ENCODE measurements at places on chromosomes 13 and 19. TPM values are rescaled to one million over a fixed set of nuclear protein-coding genes. Genes with fewer than 3 reads are reported as not detected.

The DPY19L3 gene
- 29.9 TPM for total RNA-seq

The ASPDH gene
- not detected for total RNA-seq

The KLHL26 gene
- total RNA-seq: 2.1 TPM

The ZNF460 gene
- 95.8 TPM for total RNA-seq

The WDR88 gene
- 0.10 TPM for total RNA-seq

The PTH2 gene
- not detected for total RNA-seq

The CRB3 gene
- 9.8 TPM for total RNA-seq

The ARHGAP33 gene
- 5.1 TPM for total RNA-seq

The DACH1 gene
- 8.5 TPM for total RNA-seq

The WDR62 gene
- 2.5 TPM for total RNA-seq

The PLA2G4C gene
- 5.9 TPM for total RNA-seq

The HIPK4 gene
- 0.10 TPM for total RNA-seq

The GPR12 gene
- total RNA-seq: 0.69 TPM

The NALCN gene
- total RNA-seq: 1.8 TPM

The KCNN1 gene
- total RNA-seq: 2.2 TPM

The ZNF726 gene
- 8.7 TPM for total RNA-seq

- DNase-seq: no peak
These were observed 62.4 kb downstream of the SERP2 start for GRCh38 chr13:44435919-44436510.

DNA sequence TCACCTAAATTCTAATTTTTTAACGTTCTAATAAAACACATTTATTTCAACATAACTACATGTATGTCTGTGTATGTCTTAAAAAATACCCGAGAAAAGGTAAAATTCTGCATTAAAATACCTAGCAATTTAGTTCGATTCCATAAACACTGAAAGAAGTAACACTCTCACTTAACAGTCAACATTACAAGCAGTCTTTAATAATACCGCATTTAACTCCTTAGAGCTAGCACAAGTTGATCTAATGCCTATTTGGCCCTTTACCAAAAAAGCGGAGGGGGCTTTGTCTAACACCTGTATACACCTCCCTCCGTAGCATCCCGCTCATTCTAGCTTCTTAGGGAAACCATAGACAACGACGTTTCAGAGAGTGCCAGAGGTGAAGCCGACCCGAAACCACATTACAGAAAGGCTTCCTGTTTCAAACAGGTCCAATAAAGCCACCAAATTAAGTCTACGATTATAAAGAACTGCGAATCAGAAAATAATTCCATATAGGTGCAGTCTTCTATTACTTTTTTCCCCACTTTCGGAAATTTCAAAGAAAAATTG is 1.2 kb downstream of the SPART start:
- peak; percentile 51 for DNase-seq

DNA sequence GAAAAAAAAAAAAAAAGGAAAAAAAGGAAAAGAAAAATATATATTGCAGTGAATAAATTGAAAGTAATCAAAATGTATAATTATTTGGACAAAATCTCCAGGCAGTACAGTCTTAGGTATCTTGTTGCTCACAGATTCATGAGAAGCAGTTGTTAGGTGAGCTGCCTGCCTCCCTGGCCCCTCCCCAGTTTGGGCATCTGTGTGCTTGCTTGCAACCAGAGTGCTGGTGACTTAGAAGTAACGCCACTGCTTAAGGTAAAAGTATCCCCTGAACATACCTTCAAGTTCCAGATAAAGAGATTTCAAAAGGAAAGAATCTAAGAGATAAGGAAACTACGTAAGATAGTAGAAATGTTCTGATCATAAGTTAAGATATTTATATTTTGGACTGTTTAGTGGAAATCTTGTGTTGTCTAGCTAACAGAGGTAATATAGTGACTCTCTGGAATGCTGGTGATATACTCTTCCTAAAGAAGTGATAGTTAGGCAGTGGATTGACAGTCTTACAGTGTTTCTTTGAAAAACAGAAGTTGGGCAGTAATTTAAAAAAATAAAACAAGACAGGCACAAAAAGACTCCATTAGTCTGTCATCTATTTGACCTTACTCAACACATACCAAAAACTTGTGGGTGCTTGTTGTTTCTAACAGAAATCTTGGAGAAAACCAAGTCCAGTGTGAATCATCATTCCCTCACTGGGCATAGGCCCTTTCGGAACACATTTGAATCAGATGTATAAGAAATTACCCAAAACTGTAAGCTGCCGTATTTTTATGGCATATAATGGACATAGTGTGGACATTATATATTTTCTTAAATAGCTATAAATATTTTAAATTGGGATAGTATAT is 38.3 kb upstream of the KCTD4 start:
- DNase-seq: no peak

DNA sequence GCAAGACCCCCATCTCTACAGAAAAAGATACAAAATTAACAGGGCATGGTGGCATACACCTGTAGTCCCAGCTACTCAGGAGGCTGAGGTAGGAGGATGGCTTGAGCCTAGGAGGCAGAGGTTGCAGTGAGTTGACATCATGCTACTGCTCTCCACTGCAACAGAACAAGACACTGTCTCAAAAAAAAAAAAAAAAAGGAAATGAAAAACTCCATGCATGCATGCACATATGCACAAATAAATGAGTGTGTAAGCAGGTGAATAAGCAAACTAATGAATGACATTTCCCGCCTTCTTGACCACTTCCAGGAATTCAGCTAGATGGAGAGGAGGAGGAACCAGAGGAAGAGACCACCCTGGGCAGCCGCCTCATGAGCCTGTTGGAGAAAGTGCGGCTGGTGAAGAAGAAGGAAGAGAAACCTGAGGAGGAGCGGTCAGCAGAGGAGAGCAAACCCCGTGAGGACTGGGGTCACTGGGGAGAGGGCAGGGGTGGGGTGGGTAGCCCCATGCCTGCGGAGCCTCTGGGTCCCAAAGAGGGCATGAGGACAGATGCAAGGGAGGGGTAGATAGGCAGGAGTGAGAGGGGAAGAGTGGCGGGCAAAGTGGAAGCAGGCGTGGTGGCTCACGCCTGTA is 58.8 kb downstream of the RYR1 start:
- no peak for DNase-seq

DNA sequence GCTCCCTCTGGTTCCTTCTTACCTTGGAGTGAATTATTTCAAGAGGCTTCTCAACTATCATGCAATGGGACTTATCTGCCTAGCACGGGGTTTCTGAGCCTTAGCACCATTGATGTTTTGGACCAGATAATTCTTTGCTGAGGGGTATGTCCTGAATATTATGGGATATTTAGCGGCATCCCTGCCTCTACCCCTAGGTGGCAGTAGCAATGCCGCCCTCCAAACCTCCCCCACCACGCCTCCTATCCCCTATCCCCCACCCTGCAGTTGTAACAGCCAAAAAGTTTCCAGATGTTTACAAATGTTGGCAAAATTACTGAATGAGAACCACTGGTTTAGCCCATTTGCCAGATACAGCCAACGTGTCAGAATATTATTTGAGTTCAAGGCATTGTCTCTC is 125.5 kb downstream of the POSTN start:
- no peak for DNase-seq

GRCh38 chr13:67880916-67881315 is 650.8 kb upstream of the PCDH9 start:
- no peak for DNase-seq

GRCh38 chr19:55537741-55538111 is 793 bp upstream of the SBK2 start:
- DNase-seq: peak; percentile 14

GRCh38 chr13:56659041-56659471 is 481.7 kb upstream of the PRR20A start:
- DNase-seq: no peak

- DNase-seq: no peak
These were observed 17.3 kb downstream of the ZFR2 start for GRCh38 chr19:3851254-3852176.

DNA sequence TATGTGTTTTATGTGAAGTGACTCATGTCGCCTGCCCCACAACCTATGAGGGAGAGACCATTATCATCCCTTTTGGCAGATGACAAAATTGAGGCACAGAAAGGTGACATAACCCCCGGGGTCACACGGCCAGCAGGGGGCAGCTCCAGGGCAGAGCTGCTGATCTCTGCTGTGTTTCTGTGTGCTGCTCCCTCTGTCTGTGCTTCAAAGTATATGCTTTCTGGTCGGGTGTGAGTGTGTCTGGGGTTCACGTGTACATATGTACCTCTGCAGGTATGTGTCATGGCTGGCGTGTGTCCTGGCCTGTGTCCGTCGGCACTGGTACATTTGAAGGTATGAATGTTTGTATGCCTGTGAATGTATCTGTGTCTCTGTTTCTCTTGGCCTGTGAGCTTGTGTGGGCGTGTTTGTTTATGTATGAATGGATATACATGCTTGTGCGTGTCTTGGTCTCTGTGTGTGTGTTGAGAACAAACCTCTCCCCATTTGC is 7.1 kb downstream of the LIPE start:
- no peak for DNase-seq

- no peak for DNase-seq
These were observed 42.7 kb upstream of the ZNF780A start for GRCh38 chr19:40133491-40133890.

GRCh38 chr13:54949735-54950134 is 1921.1 kb downstream of the OLFM4 start:
- DNase-seq: no peak

GRCh38 chr13:58238972-58239773 is 607.6 kb downstream of the PCDH17 start:
- no peak for DNase-seq

DNA sequence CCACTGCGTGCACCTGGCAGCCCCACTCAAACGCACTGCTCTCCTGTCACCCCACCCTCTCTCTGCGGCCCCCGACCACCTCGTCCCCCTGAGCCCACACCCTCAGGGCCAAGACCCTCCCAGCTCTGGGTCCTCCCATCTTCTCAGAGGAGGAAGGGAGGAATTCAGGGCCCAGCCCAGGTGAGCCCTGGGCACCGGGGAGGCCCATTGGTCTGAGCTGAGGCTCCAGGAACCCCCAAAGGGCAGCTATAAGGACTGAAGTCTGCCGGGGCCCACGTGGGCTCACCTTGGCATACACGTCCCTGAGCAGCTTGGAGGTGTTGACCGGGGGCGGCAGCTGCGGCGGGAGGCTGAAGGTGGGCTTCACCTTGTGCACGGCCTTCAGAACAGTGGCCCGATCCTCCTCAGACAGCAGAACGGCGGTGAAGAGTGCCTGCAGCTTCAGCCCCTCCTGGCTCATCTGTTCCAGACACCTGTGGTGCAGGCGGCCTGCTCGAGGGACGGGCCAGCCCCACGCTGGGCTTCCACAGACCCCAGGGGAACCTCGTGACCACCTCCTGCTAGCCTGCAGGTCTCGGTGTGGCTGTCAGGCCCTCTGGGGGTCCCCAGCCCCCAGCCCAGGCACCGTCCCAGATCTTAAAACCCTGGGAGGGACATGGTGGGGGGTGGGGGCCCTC is 8.8 kb downstream of the POLRMT start:
- DNase-seq: no peak

GRCh38 chr19:31312009-31312676 is 37.1 kb downstream of the TSHZ3 start:
- peak; percentile 6 for DNase-seq

DNA sequence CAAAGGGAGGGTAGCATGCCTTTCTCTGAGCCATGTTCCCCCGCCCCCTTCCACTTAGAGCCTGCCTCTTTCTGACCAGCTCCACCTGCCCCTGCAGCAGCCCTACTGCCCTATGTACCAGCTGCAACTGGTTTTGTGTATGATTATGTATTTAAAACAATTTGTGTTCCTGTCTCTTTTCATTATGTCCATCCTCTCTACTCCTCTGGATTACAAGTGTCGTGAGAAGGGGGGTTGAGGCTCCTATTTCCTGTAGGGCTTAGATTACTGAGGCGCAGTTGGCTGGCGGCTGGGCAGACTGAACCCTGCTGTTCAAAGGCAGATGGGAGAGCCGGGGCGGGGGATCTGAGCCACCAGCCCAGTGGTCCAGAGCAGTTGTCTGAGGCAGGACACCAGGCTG is 213.3 kb downstream of the KCNRG start:
- no peak for DNase-seq

- DNase-seq: no peak
These were observed 188.4 kb downstream of the ABCC4 start for GRCh38 chr13:95112883-95113282.

GRCh38 chr13:45623516-45624090 is 8.1 kb upstream of the ERICH6B start:
- no peak for DNase-seq

DNA sequence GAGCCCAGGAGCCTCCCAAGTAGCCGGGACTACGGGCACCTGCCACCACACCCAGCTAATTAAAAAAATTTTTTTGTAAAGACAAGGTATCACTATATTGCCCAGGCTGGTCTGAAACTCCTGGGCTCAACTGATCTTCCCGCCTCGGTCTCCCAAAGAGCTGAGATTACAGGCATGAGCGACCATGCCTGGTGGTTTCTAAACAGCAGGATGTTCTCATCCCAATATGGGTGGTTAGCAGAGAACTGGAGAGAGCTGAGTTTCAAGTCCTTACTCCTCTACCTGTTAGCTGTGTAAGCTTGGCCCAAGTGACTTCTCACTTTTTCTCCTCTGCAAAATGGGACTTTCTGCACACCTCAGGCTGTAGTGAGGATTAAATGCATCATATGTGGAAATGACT is 8.0 kb downstream of the TMEM91 start:
- DNase-seq: no peak

GRCh38 chr13:44125943-44126469 is 246.3 kb downstream of the LACC1 start:
- peak; percentile 55 for DNase-seq

- DNase-seq: no peak
These were observed 759.4 kb downstream of the DIAPH3 start for GRCh38 chr13:59404331-59404730.

DNA sequence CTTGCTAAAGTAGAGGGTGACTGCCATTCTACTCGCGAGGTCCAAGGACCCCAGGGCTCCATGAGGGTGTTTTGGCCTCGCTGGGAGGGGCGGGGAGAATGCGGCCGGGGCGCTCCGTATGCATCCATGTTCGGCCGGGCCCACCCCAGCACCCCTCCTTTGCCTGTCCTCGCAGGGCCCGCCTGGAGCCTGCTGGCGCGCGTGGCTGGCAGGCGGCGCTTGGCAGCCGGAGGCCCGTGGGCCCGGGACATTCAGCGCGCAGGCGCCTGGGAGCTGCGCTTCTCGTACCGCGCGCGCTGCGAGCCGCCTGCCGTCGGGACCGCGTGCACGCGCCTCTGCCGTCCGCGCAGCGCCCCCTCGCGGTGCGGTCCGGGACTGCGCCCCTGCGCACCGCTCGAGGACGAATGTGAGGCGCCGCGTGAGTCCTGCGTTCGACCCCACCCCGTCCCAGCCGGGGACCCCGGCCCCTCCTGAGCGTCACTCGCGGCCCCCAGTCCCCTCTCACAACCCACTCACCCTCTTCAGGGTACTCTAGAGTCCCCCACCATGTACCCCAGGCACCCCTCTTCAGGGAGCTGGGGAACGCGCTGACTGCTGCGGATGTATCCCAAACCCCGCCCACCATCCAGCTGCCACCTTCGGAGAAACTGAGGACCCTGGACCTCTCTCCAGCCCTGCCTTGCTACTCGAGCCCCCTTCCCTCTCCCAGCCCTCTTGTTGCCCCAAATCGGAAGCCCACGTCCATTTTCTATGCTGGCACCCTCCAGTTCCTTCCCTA is 4.1 kb downstream of the DLL3 start:
- DNase-seq: no peak

- DNase-seq: no peak
These were observed 24.9 kb downstream of the ARHGEF7 start for GRCh38 chr13:111139873-111140561.

Measured in skin of body (tissue), 3 donors.